Activated CD4-positive, alpha-beta T cell treated with anti-CD3 and anti-CD28 coated beads for 48 hours (primary cell): ENCODE measurements at places on chromosomes 12 and 14.

DNA sequence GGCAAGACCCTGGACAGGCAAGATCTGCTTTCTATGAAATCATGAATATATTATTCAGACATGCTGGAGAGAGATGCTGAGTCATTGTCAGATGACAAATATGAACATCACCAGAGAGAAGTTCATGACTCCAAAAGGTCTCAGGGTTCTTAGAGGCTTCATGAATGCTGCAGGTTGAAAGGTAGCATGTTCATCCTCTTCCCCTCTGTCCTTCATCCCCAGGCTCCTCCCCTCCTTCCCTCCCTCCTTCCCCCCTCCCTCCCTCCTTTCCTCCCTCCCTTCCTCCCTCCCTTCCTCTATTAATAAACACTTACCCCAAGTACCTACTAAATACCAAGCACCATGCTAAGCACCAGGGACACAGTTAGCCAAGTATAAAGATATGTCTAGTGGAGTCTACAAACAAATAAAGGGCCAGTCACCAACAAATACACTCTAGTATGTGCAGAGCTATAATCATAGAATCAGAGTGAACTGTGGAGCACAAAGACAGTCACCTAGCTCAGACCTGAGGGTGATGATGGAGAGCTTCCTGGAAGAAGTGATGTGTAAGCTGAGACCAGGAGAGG, 46.2 kb downstream of the RPH3A start:
- no peak for DNase-seq

- DNase-seq = no peak
These were observed 101.7 kb downstream of the TMTC1 start for GRCh38 chr12:29682088-29682487.

- peak; percentile 33 for DNase-seq
These were observed 129.7 kb upstream of the CCND2 start for GRCh38 chr12:4143896-4144295.

DNA sequence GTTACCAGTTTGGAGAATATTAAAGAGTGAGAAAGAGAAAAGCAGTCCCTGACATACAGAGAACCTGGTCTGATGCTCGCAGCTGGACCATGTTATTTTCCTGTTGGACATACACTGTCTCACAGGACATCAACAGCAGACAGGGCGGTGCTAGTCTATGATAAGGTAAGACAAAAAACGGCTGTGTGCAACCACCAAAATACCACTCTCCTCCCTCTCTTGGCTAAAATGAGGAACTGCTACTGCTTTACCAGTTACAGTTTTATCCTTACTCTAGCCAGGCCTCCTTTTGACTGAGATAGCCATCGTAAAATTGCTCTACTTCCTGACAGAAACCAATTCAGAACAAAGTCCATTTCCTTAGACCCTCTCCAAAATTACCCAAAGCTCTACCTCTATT, 47.0 kb upstream of the ERGIC2 start:
- no peak for DNase-seq

- DNase-seq = no peak
These were observed 493.1 kb upstream of the CCDC196 start for GRCh38 chr14:65993103-65993502.
